ENCODE measurements at places on chromosomes 2 and 18. TPM values are rescaled to one million over a fixed set of nuclear protein-coding genes. Genes with fewer than 3 reads are reported as not detected.

Gene SOX11
- not detected for total RNA-seq

Gene RAB6D
- total RNA-seq = not detected

Gene AFG3L2
- total RNA-seq = 36.8 TPM

Gene CACNB4
- total RNA-seq = 0.32 TPM

Gene TEX44
- not detected for total RNA-seq

Gene DNAH7
- total RNA-seq = not detected

Gene IL36A
- total RNA-seq = not detected

Gene POU3F3
- not detected for total RNA-seq

Gene KCNE4
- not detected for total RNA-seq

Gene GALR1
- total RNA-seq = not detected

Gene TMBIM1
- total RNA-seq = 46.1 TPM

Gene DNAJC5G
- not detected for total RNA-seq

Gene CIB4
- not detected for total RNA-seq

Gene CD8B2
- total RNA-seq = 0.76 TPM

Gene LOXHD1
- 0.14 TPM for total RNA-seq

DNA sequence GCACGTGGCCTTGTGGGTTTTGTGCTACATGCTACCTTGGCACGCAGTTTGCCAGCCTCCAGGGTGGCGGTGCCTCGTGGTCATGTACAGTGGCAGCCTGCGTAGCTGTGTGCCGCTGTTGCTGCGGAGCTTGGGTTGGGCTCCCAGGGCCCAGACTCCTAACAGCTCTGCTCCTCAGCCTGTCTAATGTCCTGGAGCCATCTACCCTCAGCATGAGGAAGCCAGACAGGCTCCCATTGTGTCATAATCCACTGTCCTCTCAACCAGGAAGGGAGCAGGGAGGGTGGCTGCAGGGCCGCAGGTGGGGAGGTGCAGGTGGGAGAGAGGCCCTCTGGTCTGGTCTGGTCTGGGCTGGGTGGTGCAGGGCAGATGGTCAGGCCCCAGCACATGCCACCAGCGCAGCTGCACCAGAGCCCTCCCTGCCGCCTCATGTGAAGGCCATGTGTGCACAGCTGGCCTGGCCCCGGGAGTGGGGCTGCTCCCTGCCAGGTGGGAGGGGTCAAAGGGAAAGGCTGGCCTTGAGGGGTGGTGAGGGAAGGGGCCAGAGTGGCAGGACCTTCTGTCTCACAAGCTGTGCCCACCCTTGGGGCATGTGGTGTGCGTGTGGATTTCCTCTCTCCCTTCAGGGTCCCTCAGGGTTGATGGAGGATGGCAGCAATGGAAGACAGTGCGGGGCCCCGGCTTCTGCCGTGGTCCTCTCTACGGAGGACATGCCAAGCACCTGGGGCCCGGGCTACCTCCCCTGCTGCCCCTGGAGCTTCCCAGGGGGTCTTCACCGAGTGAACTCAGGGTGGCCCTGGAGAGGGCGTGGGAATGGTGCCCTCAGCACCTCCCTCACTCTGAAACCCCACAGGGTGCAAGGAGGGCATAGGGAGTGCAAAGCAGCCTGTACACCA lies 4.8 kb downstream of the ATOH8 start:
- no peak for DNase-seq

- DNase-seq = no peak
Observed at GRCh38 chr2:189312643-189313042, 128.6 kb upstream of the WDR75 start.

- no peak for DNase-seq
Observed at GRCh38 chr2:59529726-59530125, 1023.7 kb downstream of the BCL11A start.

- no peak for DNase-seq
Observed at GRCh38 chr2:213157242-213157641, 5.8 kb upstream of the IKZF2 start.

DNA sequence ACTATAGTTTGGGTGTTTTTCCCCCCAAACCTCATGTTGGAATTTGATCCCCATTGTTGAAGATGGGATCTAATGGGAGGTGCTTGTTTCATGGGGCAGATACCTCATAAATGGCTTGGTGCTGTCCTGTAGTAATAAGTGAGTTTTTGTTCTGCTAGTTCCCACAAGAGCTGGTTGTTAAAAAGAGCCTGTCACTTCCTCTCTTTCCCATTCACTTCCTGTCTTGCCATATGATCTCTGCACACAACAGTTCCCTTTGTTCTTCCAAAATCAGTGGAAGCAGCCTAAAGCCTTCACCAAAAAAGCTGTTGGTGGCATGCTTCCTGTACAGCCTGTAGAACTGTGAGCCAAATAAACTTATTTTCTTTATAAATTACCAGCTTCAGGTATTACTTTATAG lies 768.2 kb upstream of the VRK2 start:
- DNase-seq = no peak

DNA sequence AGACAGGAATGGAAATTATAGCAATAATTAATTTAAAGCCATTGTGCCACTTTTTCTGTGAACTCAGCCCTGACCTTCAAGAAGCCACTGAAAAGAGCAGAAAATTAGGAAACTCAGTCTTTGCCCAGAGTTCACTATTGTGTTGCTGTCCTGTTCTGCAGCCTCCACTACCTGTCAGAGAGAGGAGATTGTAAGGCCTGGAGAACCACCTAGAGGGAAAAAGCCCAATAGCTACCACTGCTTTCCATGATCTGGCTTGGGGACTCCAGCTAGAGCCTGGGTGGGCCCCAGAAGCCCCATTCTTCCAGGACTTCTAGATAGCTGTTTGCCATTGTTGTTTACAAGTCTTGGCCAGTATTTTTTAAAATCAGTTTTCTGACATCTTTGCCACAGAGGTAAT lies 176.1 kb upstream of the KLF7 start:
- DNase-seq = no peak

DNA sequence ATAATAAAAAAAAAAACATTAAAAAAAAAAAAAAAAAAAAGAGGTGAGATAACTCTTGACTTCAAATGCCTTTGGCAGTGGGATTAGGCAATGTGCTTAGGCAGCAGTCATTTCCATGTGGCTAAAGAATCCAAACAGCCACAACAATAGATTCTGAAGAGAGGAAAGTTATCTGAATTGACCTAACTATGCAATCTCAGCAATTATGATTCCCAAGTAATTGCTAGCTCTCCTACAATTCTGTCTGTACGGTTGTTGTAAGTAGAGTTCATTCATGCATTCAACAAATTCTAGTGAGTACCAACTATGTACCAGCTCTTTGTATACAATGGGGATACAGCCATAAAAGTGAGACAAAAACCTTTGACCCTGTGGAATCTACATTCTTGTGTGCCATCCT lies 3.6 kb downstream of the SRD5A2 start:
- DNase-seq = no peak

DNA sequence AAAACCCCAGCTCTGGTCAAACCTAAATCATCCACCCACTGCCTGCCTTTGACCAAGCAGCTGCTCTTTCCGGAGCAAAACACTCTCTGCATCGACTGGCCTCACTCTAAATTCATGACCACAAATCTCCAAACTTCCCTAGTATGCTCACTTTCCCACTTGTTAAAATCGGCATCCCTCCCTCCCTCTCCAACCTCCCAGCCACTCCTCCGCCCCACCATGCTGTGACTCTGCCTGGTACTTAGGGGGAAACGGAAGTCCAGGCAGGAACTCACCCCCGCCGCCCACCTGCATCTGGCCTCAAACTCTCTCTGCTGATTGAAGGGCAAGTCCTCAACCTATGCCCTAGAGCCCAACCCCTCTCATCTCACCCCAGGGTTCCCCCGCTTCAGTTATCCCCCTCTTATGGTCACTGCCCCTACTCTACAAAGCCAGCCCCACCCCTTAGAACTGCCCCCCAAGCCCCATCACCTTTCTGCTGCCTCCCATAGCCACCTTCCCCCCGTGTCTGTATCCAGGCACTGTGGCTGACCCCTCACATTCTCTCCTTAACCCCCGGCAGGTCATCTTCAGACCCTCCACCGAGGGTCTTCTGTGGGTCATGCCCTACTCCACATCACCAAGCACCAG lies 3.8 kb upstream of the ADRA2B start:
- DNase-seq = no peak

DNA sequence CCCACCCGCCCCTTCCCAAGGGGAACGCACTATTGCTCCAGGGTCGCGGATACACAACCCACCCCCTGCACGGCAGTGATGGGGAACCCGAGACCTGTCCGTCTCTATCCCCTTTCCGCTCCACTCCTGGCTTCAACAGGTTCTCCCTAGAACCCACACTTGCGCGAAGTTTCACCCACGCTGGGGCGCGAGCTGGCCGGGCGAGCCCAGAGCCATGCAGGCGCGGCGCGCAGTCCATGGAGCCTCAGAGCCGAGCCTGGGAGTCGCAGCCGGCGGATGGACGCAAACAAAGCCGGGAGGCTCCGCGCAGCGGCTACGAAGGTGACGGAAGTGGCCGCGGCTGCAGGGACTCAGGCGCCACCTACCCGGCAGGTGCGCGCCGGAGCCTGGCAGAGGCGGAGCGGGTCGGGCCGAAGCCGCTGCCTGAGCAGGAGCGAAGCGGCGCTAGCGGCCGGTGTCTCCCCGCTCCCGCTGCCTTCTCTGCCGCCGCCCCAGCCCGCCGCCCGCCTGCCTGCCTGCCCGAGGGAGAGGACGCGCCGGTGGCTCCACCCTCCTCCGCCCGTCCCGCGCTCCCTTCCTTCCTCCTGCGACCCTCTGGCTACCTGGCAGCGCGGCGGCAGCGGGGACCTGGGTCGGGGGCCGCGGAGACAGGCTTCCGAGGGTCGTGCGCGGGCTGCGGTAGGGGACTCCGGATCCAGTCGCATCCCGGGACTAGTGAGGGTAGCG lies 14.0 kb downstream of the ALPG start:
- DNase-seq = no peak

DNA sequence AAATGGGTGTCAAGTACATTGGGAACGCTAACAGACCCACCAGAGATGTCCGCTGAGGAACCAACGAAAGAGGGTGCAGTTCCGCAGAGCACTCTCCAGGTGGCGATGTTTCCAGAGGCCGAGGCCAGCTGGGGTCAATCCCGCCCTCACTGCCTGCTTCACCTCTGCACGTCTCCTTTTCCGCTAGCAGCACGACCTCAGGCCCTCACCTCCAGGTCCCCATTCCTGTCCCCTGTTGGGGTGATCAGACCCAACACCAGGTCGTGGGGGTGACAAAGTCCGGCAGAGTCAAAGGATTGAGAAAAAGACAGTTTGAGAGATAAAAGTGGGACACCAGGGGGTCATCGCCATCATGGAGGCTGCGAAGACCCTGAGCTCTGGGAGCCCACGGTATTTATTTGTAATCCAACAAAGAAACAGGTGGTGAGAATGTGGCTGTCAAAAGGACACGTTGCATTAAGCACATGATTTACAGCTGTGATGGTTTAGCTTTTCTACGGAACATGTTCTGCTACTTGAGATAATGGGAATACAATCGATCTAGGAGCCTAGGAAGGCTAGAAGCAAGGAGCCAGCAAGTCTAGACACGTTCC lies 27.3 kb downstream of the ZAP70 start:
- DNase-seq = no peak

GRCh38 chr18:55485666-55486065 lies 102.3 kb downstream of the TCF4 start:
- DNase-seq = no peak

GRCh38 chr2:96789245-96789617 lies 26.8 kb upstream of the CNNM3 start:
- no peak for DNase-seq

DNA sequence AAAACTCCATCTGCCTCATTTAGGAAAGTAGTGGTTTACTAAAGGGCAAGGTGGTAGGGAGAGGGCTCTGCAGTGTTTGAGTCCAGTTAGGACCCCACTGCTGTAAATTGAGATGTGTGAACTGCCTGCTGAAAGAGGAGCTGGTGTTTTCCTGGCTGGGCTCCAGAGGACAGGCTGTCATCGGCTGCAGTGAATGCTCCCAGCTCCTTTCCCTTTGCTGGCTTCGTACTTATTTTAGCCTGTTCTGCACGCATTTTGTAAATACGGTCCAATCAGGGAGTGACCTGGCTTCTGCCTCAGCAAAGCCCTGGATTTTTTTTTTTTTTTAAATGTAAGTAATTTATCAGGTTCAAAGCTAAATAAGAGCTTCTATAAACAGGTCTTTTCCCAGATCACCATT lies 37.5 kb downstream of the SLC4A3 start:
- no peak for DNase-seq

GRCh38 chr2:174771631-174772471 lies 7.6 kb upstream of the CHRNA1 start:
- DNase-seq = peak; percentile 54

GRCh38 chr2:11710210-11710609 lies 36.2 kb upstream of the LPIN1 start:
- no peak for DNase-seq

DNA sequence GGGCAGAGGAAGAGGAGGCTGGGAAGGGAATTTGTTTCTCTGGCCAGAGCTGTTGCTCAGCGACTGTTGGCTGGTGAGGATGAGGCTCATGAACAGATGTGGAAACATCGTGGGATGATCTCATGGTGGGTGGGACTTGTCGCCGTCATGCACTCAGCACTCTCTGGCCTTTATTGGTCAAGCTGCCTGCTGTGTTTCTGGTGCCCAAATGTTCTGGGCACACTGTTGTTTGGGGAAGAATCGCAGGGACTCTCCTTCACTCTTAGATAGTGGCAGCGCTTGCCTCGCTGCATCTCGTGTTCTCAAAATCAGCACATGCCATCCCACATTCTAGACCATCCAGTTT lies 145.6 kb downstream of the AGAP1 start:
- DNase-seq = no peak

- DNase-seq = no peak
Observed at GRCh38 chr18:11974741-11975325, 6.5 kb upstream of the IMPA2 start.

DNA sequence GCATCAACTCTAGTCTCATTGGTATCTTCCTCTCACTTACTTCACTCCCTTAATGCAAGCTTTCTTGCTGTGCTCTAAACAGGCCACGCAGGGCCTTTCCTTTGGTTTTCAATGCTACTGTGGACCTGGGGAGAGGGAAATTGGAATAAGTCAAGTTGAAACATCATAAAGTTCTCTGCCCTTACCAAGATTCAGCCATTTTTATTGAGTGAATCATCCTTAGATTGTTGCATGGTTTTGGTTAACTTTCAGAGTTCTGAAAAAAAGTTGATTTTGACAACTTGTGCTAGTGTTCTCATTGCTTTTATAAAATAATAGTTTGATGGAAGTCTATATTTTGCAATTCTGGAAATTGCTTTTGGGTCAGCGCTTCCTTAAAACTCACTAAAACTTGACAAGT lies 852.8 kb upstream of the ACVR2A start:
- DNase-seq = no peak

GRCh38 chr2:230048010-230048671 lies 20.6 kb downstream of the SLC16A14 start:
- DNase-seq = no peak

DNA sequence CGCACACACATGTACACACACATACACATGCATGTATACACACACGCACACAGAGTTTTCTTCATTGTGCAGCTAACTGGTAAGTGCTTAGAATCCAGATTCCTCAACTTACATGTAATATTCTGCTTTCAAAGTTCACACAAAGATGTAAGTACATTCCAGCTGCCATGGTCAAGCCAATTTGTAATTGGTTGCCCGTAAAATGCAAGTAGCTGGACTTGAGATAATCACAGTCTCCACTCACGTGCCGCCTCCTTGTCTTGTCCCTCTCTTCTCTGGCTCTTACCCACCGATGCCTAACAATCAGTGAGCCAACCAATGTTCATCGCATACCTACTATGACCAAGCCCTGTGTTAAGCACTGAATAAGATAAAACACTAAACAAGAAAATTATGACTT lies 77.8 kb downstream of the SOCS6 start:
- no peak for DNase-seq

GRCh38 chr2:202158796-202159195 lies 79.6 kb downstream of the SUMO1 start:
- no peak for DNase-seq

- no peak for DNase-seq
Observed at GRCh38 chr18:56973487-56973886, 173.4 kb upstream of the BOD1L2 start.

GRCh38 chr2:24317491-24317920 lies 42.8 kb downstream of the ITSN2 start:
- no peak for DNase-seq

Measured in activated naive CD4-positive, alpha-beta T cell treated with anti-CD3 and anti-CD28 coated beads, Interleukin-2, amount 50 U/mL, for 72 hours (primary cell).